Naive B cell (primary cell): ENCODE measurements at places on chromosomes 11 and 22.

- DNase-seq = no peak
These were observed 35.5 kb downstream of the TREH start for GRCh38 chr11:118643995-118644345.

- no peak for DNase-seq
These were observed 25.6 kb downstream of the ARRB1 start for GRCh38 chr11:75325713-75326438.

DNA sequence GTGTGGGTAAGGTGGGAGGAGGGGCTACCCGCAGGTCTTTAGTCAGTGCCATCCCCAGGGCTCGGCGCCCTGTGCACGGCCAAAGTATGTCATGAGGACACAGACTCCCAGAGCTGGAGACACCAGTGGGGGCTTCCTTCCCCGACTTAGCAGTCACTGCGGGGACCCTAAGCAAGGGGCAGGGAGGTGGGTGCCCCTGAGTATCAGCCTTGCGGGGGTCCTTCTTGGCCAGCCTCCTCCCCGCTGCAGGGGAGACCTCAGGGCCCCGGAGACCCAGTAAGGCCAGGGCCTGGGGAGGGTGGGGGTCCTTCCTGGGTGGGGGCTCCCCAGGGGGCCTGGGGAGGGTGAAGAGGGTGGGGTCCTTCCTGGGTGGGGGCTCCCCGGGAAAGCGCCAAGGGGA is 673.8 kb downstream of the BRD1 start:
- DNase-seq = no peak

- DNase-seq = no peak
These were observed 2216.6 kb upstream of the RAG2 start for GRCh38 chr11:38814670-38815069.

DNA sequence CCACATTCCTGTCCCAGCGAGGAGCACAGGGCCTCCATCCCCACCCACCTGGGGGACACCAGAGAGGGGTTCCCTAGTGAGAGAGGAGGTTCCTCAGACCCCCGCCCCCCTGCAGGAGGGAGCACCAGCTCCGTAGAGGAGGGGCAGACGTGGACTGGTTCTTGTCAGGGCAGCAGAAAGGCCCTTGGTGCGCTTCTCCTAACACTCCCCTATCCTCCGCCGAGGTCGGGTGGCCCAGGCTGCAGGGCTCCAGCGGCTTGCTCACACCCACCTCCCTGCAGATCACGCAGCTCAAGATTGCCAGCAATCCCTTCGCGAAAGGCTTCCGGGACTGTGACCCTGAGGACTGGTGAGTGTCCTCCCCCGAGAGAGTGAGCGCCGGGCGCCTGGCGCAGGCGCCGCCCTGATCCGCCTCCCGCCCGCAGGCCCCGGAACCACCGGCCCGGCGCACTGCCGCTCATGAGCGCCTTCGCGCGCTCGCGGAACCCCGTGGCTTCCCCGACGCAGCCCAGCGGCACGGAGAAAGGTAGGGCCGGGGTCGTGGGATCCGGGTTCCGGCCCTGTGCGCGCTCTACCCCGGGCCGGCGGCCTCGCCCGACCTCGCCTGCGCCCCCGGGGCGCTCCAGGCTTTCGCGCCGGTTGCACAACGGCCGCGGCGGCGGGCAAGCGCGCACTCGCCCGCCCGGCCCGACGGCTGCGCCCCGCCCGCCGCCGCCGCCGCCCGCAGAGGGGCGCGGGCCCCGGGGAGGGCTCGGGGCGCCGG is 5.1 kb downstream of the TBX1 start:
- DNase-seq = no peak

DNA sequence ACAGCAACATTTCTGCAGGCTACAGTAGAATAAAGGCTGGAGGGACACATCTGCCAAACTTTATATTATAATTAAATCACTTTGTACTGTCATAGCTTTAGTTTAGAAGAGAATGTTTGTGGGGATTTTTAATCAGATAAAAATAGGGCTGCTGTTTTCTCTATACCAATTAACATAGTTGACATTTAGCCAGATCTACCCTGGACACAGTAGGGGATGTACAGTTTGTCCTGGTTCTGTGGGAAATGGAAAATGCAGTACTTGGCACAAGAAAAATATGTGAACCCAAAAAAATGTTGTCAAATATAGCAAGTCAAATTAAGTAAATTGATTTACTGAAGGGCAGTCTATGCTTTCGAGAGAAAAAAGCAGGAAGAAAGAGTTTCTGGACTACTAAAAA is 20.8 kb upstream of the PICALM start:
- DNase-seq = no peak

DNA sequence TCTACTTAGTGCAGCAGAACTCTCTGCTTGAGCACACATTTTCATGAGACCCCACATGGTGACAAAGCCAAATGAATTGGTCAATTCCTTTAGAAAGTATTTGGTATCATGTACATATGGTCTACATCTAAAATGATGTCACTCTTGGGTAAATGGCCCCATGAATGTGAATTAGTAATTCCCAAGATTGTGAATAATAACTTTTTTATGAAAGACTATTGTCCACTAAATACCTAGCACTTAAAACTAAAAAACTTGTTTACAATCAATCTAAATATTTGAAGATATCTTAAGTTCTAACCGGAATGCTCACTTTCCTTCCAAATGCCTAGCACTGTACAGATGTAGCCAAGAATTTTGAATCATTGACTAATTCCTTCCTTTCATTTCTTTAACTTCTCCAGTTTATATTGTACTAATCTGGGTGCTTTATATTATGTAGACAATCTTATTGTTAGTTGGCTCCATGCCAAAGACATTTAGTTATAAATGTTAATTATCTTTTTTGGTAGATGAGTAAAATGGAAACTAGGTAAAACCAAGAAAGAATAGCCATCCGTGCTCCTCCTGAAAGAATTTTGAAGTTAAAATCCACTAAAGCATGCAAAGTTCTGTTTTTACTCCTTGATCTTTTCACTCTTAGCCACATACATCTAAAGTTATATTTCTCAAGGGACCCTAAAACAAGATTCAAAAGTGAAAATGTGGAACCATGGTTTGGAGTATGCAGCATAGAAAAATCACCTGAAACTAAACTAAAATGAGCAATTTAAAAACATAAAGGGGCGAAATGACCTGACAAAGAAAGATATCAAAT is 145.0 kb upstream of the ARHGAP20 start:
- no peak for DNase-seq

DNA sequence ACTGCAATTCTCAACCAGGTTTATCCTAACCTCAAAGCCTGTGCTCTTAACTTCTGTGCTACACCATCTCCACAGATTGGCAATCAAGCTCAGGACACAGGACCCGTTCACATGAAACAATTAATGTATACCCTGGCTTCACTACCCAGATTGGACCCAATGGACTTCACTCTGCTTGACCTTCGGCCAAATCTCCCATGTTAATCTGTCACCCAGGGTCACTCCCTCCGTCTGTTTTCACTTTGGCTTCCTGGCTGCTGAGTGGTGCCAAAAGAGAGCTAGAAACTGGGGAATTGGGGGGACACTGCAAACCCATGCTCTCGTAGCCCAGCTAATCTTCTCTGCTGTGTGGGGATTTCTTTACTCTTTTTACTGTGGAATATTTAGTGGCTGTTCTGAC is 216.1 kb upstream of the ZC3H12C start:
- DNase-seq = no peak
